ENCODE measurements at places on chromosomes 2 and 18.

DNA sequence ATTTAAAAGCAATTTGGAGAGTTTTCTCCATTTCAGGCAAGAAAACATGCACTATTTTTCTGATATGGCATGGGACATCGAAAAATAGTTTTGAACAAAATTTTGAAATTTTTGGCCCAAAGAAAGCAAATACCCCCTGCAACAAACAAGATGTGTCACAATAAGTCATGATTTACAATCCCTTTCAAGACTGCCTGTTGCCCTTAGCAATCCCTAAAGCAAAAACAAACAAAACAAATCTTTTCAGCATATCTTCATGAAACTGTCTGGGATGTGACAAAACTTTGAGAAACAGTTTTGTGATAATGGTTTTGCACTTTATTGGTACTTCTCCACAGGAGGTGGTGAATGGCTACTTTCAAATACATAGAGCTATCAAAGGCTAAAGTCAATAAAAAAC lies 1888.7 kb upstream of the PIK3C3 start:
- DNase-seq, result no peak

DNA sequence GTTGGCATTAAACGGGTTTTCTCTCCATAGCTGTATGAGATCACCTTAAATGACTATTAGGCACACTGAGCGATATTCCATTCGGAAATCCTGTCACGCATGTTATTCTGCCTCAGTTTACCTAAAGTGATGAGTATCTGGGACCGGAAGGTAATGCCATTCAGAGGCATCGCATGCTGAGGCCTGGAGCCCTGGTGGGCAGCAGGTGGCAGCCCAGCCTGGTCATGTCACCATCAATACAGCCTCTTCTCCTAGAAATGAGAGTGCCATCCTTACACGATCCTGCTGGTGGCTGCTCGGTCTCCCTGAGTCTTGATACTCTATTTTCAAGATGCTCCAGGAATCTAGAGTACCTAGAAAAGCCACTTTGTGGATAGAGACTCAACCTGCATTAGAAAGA lies 119.8 kb downstream of the EIPR1 start:
- DNase-seq, result no peak

DNA sequence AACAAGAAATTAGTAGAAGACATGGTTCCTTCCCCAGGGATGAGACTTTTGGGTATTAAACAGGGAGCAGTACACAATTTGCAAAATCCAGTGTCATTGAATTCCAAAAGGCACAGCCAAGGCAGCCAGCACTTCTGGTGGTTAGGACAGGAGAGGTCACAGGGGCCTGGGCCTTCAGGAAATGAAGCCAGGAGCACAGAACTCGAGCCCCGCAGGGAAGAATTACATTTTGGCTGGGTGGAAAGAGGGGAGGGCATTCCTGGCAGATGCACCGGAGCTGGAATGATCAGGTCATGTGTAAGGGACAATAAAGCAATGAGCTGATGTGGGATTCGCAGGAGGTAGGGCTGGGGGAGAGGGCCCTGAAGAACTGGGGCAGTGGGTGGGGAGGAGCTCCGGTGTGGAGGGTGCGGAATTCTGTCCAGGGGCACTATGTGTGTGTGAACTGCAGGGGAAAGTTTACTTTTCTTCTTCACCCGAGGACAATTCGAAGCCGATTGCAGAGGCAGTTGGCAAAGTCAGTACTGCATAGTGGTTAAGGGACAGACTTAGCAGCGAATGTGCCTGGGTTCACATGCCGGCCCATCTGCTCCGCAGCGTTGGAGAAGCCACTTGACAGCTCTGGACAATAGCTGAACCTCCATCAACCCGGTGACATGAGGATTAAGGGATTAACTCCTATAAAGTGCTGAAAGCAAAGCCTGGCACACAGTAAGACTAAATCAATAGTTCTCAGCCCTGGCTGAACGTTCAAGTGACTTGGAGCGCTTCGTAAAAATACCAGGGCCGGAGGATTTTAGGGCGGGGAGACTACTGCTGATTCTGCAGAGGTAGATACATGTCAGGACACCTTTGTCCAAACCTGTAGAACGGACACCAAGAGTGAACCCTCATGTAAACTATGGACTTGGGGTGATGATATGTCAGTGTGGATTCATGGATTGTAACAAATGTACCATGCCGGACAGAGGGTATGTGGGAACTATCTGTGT lies 36.4 kb downstream of the ALPK2 start:
- peak; percentile 96 for DNase-seq

- DNase-seq, result no peak
Observed at GRCh38 chr18:78782951-78783563, 196.6 kb upstream of the SALL3 start.

GRCh38 chr2:202050652-202051051 lies 17.0 kb downstream of the FZD7 start:
- no peak for DNase-seq

- DNase-seq, result no peak
Observed at GRCh38 chr2:53460347-53460746, 307.3 kb upstream of the CHAC2 start.

DNA sequence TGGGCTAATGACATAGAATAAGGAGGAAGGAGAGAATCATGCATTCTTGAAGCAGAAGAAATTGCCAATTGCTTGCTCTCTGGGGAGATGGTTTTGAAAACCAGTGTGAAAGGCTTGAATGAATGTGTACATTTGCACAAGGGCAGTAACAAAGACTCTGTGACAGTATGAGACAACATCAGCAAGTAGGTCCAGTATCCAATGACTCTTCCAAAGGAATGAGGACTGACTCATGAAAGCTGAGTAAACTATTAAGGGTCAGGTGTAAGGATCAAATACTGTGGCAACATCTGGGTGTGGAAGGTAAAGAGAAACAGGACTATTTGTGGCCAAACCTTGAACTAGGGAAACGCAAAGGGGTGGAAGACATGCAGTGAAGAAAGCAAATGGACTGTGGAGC lies 886.0 kb upstream of the CHAC2 start:
- no peak for DNase-seq

- no peak for DNase-seq
Observed at GRCh38 chr2:83168377-83168776, 1290.7 kb downstream of the SUCLG1 start.

DNA sequence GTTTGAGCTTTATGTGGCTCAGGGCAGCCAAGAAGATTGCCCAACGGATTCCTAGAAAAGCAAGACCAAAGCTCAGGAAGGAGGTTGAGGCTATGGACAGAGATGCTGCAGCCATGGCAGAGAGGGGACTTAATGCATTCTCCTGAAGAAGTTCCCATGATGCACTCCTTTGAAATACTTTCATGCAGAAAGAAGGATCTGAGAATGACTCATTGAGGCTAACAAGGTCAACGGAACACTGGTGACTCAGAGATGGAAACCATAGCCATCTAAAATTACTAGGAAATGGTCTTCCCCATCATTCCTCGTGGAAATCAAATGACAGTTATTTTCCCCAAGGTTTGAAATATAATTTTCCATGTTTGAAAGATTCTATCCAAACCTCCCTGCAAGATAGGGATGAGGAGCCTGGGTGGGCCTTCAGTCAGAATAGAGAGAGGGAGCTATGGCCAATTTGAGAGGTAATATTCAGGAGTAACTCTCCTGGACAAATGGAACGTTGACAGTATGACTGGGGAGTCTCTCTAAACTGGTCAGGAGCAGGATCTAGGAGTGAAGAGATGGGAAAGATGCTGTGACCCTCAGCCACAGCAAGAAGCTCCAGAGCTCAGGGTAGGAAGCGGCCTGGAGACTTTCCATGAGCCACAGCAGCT lies 63.0 kb downstream of the REEP1 start:
- DNase-seq, result no peak

DNA sequence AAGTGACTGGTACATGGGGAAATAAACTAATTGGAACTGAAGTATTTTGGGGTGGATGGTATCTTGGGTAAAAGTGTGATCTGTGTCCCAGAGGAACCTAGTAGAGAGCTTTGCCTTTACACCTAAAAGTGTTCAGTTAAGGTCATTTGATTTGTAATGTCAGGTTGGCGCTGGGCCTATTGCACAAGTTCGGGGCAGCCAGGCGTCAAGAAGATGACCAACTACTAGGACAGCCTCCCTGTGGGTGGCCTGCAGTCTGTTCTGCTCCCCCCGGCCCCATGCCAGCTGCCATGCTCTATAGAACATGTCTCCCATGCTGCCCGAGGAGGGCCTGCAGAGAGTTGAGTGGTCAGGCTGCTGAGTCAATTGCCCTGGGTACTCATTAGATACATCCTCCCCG lies 10.1 kb downstream of the RRM2 start:
- DNase-seq, result no peak

DNA sequence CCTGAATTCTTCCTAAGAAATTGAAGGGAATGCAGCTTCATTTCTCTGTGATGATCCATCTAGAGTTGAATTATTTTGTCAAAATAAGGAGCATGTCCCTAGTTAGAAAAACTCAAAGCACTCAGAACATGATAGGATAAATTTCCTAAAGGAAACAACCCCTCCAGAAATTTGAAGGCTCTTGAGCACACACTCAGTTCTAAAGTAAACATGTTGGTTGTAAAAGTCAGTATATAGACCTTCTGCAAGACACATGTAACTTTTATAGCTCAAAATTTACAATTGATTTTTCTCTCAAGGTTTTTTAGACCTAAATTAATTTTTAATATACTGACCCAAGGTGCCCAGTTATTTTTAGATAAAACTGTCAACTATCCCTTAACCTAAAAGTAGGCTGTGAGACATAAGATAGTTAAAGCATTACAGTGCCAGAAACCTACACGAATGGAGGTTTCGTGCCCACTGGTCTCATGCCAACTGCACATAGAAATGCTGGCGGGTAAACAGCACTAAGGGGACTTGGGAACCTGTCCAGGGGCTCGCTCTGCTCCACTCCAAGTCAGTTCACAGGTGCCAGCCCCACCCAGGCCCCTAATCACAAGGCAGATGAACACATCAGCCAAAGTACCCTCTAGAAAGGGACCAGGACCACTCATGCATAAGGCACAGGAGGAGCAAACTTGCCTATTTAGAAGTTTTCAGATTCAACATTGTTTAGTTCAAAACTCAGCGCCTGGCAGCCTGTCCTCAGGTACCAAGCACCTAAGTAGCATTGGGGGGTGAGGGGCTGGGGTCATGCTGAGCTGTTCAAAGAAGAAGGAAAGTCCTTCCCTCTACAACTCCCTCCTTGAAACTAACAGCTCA lies 106.5 kb downstream of the SMC6 start:
- no peak for DNase-seq

GRCh38 chr2:134021830-134022524 lies 231.9 kb upstream of the MGAT5 start:
- no peak for DNase-seq

DNA sequence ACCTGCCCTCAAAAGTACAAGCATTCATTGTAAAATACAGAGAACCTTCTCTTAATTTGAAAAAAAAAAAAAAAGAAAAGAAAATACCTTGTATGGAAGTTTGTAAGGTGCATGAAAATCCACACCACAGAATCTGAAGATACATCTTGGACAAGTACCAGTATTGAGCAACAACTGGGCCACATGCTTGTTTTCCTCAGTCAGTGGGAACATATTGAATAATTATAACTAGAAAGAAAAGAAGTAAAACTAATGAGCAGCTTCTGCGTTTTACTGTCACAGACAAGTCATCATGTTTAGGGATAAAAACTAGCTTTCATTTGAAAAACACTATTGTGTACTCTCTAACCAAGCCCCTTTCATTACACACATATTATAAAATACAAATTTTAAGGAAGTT lies 5.8 kb upstream of the PEX13 start:
- no peak for DNase-seq

DNA sequence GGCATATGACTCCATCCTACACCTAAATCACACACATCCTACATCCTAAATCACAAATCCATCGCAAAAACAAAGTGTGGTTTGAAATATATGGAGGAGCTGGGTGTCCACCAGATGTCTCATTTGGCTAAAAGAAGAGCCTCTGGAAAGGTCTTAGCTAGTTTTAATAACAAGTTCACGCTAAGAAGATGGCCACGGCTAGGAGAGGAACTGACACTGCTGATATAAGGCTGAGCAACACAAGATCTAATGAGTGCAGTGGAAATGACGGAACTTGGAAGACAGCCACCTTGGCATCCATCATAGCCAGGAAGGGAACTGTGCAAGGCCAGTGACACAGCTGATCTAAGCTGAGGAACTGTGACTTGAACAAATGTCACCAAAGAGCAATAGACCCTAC lies 60.0 kb upstream of the AGAP1 start:
- DNase-seq, result no peak

- DNase-seq, result no peak
Observed at GRCh38 chr18:79309614-79310358, 85.9 kb upstream of the NFATC1 start.

DNA sequence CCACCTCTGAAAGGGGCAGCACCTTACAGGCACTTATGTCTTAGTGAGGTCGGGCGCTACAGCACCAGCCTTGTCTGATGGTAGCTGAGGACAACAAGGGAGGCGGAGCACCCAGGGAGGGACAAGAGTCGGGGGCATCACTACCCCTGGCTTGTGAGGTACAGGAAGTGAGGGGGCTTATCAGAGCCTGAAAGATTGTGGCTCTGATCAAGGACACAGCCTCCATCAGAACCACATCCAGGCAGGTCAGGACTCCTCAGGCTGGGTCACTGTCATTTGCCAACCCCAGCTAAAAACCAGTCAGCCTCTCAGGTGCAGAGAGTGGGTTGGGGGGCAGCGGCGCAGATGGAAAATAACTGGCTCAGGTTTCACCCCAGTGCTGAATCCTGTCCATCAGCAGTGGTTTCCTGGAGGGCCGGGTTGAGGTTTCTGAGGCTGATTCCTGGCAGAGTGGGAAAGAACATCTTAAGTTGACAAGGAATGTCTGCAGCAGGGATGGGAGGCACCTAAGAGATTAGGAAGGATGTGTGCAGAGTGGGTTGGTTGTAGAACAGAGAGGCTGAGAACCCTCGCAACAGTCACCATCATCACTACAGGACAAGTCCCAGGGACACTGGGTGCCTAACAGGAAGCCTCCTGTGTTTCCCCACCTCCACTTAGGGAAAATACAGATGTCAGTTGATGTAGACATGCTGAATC lies 45.3 kb downstream of the FBLN7 start:
- no peak for DNase-seq

GRCh38 chr18:78543201-78543725 lies 436.4 kb upstream of the SALL3 start:
- DNase-seq, result no peak

DNA sequence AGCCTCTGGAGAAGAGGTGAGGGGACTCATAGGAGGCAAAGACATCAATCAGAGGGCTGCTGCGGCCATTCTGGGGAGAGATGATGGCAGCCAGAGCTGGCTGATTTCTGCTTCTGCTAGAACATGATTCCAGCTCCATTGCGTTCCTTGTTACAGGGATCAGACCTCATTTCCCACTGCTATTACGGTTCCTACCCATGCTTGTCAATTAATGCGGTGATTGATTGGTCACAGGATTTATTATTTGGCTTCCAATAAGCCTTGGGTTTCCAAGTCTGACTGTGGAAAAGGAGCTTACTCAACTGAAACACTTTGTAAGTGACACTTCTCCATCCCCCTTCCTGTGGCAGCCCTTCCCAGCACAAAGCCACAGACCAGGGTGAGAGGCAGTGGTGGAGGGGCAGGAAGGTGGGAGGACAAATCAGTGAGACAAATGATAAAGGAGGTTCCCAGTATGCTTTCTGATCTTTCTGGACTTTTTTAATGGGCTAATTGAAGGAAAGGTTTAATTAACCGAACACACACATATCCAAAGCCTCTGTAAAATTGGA lies 26.8 kb upstream of the CTLA4 start:
- no peak for DNase-seq

GRCh38 chr2:11807156-11808015 lies 61.0 kb downstream of the LPIN1 start:
- DNase-seq, result no peak

- DNase-seq, result no peak
Observed at GRCh38 chr2:112843836-112844235, 7.3 kb upstream of the IL1B start.
